ENCODE measurements at places on chromosomes 1 and 21. TPM values are rescaled to one million over a fixed set of nuclear protein-coding genes. Genes with fewer than 3 reads are reported as not detected.

The HAO2 gene
- total RNA-seq: not detected

The LCE2C gene
- total RNA-seq: not detected

The ESPN gene
- not detected for total RNA-seq

The FCER1A gene
- total RNA-seq: not detected

The MX2 gene
- 2.0 TPM for total RNA-seq

The GPR161 gene
- 8.3 TPM for total RNA-seq

The DLGAP3 gene
- not detected for total RNA-seq

The EFNA1 gene
- not detected for total RNA-seq

The LIN28A gene
- not detected for total RNA-seq

The RAB42 gene
- total RNA-seq: 4.8 TPM
